Activated CD8-positive, alpha-beta memory T cell treated with anti-CD3 and anti-CD28 coated beads for 24 hours (primary cell): ENCODE measurements at places on chromosomes 4 and X.

DNA sequence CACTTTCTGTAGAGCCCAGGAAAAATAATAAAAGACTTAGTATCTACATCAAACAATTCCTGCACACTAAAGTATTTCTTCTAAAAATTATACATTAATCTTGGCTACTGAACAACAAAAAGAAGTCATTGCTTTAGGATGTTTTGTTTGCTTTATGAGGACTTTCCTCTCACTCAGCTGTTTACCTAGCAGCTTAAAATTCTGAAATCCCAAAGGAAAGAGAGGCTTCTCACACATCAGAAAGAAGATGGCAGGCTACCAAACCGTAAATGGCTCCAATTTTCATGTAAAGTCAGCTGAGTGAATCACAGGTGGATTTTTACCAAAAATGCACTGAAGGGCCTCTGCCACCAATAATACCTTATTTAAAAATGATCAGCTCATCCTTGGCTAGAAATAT lies 9.0 kb upstream of the TRPC3 start:
- DNase-seq, result no peak

- no peak for DNase-seq
These were observed 5.0 kb downstream of the IL9R start for GRCh38 chrX:156002507-156002906.

GRCh38 chr4:48295116-48295515 lies 25.5 kb upstream of the TEC start:
- no peak for DNase-seq

DNA sequence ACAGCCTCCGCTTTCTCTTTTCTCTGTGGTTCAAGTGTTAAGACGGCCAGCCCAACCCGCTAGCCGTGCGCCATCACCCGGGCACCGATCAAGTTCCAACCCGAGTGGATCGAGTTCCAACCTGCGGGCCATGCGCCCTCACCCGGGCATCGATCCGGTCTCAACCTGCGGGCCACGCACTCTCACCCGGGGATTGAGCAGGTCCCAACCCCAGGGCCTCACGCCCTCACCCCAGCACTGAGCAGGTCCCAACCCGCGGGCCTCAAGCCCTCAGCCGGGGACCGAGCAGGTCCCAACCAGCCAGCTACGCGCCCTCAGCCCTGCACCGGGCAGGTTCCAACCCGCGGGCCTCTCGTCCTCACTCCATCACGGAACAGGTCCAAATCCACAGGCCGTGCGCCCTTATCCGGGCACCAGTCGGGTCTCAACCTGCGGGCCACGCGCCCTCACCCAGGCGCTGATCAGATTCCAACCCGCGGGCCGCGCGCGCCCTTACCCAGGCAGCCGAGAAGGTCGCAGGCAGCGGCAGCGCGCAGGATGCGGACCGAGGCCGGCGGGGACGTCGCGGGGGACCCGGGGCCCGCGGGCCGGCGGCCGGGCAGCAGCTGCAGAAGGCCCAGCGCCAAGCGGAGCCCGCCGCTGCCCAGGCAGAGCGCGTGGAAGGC lies 443 bp downstream of the GPR143 start:
- no peak for DNase-seq

- DNase-seq, result no peak
These were observed 9.0 kb upstream of the GLOD5 start for GRCh38 chrX:48752498-48752897.

DNA sequence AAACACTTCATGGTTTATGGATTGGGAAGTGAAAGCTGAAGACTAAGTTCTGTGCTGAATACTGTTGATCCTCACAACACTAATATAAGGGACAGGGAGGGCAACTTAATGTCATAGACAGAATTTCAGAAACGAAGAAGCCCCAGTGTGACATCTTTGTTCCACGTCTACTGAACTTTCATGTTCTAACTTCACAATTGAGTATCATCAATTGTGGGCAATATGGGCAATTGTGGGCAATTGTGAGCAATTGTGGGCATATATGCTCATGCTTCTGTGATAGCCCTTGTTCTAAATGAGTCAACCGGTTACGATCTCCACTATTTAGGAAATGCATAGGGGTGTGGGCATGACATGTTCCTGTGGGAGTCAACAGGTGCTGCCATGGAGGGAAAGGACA lies 33.7 kb downstream of the CYBB start:
- DNase-seq, result no peak

DNA sequence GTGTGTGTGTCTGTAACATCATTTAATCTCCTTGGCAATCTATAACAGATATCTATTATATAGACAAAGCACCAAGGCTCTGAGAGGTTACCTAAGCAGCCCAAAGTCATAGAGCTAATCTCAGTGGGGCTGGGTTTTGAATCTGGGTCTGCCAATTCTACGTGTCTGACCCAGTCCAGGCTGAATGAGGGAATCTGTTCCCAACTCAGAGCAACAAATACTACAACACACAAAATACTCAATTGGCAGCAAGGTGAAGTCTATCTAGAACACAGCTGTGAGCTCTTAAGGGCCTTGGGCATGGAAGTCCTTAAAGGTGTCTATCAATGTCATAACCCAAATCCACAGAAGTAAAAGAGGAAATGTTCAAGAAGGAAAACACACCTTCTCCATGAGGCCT lies 47.5 kb upstream of the NAP1L5 start:
- DNase-seq, result no peak

DNA sequence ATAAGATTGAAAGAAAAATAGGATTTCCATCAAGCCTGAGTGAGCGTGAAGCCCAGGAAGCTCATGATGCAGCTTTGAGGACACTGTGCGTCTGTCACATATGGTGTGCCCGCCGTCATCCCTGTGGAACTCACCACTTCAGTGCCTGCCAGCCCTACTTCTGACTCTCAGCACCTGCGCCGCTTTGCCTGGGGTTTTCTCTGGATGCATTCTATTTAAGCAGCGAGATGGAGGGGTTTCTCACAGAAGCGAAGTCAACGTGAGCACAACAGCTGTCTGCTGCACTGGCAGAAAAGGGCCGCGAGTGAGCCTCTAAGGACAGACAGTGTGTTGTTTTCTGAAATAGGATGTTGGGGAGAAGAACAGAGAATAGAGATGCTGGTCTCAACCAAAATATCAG lies 6.2 kb upstream of the TMEM128 start:
- no peak for DNase-seq

GRCh38 chrX:39840133-39840532 lies 257.6 kb downstream of the BCOR start:
- DNase-seq, result no peak

DNA sequence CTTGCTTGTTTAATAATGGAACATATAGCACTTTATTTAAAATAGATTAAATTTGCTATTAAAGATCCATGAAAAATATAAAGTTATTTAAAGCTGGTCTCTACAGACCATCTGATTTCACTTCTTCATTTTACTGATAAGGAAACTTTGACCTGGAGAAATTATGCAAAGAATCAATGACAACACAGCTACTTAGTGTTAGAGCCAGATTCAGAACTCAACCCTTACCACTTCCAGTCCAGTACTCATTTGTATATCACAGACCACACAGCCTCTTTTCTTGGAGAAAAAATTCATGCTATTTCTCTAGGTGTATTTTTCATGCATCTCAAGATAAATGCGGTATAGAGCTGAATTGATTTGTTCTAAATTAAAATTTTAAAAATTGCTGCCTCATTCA lies 34.0 kb downstream of the WDFY3 start:
- DNase-seq, result no peak

GRCh38 chrX:133897593-133898163 lies 87.7 kb downstream of the GPC3 start:
- no peak for DNase-seq

- no peak for DNase-seq
These were observed 209.8 kb upstream of the NDST4 start for GRCh38 chr4:115323106-115323707.

GRCh38 chrX:151132531-151132930 lies 43.9 kb upstream of the GPR50 start:
- no peak for DNase-seq

- no peak for DNase-seq
These were observed 46.6 kb upstream of the HS6ST2 start for GRCh38 chrX:133005042-133005441.

DNA sequence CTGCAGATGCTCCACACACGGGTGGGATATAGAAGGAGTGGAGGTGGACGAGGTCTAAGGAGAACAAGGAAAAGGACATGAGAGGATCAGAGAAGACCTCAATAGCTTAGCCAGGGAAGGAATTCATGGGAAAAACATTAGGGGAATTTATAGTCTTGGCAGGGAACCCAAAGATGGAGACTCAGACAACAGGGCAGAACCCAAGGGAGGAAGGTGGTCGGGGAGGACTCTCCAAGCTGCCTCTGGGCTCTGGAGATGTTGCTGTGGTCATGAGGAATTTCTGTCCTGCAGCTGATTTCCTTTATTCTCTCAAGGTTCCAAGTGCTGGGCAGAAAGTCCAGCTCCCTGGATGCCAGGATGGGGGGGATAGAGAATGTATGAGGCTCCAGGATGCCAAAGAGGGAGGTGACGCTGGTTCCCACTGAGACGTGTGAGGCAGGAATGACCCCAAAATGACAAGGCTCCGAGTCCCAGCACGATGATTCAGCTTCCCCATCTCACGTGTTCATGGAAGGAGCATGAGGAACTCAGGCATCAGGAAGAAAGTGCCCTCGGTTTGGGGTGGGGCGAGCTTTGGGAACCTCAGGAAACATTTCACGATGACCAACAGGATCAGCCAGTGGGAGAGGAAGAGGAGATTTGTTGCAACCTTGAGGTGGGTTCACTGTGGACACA lies 57.0 kb upstream of the PPP2R3B start:
- no peak for DNase-seq

DNA sequence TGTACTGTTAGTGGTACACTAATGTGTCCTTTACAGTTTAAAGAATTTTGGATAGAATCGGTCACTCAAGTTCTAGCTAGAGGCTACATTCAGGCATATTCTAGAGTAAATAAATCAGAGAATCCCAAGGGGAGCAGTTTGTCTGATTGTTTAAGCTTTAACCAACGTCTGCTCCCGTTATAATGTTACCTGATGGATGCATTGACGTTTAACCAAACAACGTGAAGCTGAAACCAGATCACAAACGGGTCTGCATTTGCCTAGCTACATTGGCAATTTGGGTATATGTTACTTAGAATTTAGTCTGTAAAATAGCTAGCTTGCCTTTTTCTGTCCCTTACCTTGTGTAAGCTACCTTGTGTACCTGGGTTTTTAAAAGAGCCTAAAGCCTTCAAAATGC lies 1.6 kb downstream of the PI4K2B start:
- DNase-seq, result no peak

GRCh38 chr4:101277671-101278070 lies 69.7 kb downstream of the PPP3CA start:
- no peak for DNase-seq

- DNase-seq, result no peak
These were observed 204.8 kb upstream of the RASGEF1B start for GRCh38 chr4:81676537-81676936.
